ENCODE measurements at places on chromosomes 7 and 10. TPM values are rescaled to one million over a fixed set of nuclear protein-coding genes. Genes with fewer than 3 reads are reported as not detected.
A peak's percentile ranks its signal among the peaks of the same experiment; 100 is the strongest.

Gene TLX1
- total RNA-seq = 0.60 TPM

Gene HOXA10
- 33.0 TPM for total RNA-seq

Gene METTL27
- total RNA-seq = 29.5 TPM

- DNase-seq = no peak
- H3K27me3 ChIP-seq = peaks cover 6% of the 10 kb centered on the region
Measured at GRCh38 chr7:74029089-74029785, 1.3 kb downstream of the ELN start.

- H3K27me3 ChIP-seq = no peaks in the 10 kb centered on the region
- no peaks in the 10 kb centered on the region for H3K4me1 ChIP-seq
- no peak overlapping the region for H3K27ac ChIP-seq
- no peak overlapping the region for H3K4me3 ChIP-seq
- H3K36me3 ChIP-seq = peaks cover 5% of the 10 kb centered on the region
- no peak for DNase-seq
Measured at GRCh38 chr10:50375051-50375452, 123.7 kb upstream of the ASAH2 start.

Gene WDR86
- total RNA-seq = 7.3 TPM

DNA sequence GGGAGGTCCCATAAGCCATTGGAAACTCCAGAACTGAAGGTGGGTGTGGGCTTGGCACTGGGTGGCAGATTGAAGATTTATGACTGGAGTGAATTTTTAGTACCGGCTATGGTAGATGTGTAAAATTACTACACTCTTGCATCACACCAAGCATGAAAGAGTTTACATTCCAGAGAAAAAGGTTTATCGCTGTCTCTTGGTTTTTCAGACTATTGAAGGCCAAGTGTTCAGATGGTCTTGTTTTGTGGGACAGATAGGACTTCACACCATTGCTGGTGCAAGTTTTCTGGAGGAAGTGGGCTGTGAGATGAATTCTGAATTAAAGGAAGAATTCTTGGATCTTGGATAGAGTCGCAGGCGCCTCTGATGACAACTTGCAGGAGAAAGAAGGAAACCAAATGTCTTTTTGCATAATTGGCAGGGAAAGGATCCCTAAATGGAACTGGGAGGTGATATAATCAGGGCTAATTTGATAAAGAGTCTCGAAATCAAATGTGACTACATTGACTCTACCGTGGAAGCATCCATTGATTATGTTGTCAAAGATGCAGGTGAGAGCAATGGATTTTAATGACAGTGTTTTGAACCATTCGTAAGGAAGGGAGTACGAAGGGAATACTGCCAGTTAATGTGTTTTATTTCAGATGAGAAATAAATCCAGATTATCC is 14.2 kb upstream of the NMT2 start:
- no peaks in the 10 kb centered on the region for H3K36me3 ChIP-seq
- no peak overlapping the region for H3K4me3 ChIP-seq
- no peaks in the 10 kb centered on the region for H3K27me3 ChIP-seq
- no peaks in the 10 kb centered on the region for H3K4me1 ChIP-seq
- DNase-seq = no peak

DNA sequence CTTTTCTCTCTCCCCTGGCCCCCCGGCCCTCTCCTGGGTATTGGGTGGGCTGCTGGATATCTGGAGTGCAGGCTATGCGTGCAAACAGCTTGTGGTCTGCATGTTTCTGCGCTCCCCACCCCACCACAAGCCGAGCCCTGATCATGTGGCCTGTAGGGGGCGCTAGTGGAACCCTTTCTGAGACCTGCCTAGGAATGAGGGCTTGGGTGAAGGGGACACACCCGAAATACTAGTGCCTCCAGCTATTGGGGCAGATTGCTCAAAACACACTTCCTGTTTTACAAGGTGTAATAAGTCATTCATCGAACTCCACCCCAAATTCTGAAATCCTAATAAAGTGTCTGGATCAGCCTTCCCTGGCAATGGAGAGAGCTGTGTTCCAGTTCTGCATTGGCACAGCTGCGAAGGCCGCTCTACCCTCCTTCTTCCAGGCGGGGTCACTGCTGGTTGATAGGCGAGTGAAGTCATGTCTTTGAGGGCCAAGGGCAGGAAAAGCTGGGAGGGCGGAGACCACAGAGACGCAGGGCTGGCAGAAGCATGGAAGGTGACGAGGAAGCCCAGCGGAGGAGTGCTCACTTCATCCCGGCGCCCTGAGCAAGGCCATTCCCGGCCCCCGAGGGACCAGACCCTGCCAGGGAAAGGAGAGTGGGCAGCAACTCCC is 19.8 kb upstream of the PRRT4 start:
- no peaks in the 10 kb centered on the region for H3K27me3 ChIP-seq
- no peak overlapping the region for H3K27ac ChIP-seq
- H3K4me1 ChIP-seq = no peaks in the 10 kb centered on the region
- no peak overlapping the region for H3K4me3 ChIP-seq
- DNase-seq = no peak

DNA sequence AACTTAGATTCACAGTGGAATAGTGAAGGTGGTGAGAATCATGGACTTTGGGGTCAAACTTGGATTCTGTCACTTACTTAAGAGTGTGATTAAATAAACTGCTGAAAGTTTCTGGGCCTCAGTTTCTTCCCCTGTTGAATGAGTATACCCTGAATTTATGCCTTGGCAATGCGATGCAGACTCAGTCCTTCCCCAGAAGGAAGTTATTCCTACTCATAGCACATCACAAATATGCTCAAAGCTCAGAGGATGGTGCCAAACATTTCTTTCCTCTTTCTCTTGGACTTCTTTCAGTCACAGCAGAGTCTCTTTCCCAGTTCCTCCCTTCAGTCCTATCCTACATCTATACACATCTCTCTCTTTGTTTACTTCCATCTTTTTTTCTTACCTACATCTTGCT is 45.1 kb downstream of the ASB4 start:
- H3K36me3 ChIP-seq = no peaks in the 10 kb centered on the region
- H3K27ac ChIP-seq = no peak overlapping the region
- no peaks in the 10 kb centered on the region for H3K27me3 ChIP-seq
- H3K4me3 ChIP-seq = no peak overlapping the region

GRCh38 chr7:74478671-74479065 is 25.0 kb downstream of the GTF2IRD1 start:
- H3K4me1 ChIP-seq = peaks cover 67% of the 10 kb centered on the region
- H3K27ac ChIP-seq = peak overlapping the region; percentile 89
- DNase-seq = no peak
- no peak overlapping the region for H3K4me3 ChIP-seq

Gene MACC1
- total RNA-seq = 5.2 TPM

DNA sequence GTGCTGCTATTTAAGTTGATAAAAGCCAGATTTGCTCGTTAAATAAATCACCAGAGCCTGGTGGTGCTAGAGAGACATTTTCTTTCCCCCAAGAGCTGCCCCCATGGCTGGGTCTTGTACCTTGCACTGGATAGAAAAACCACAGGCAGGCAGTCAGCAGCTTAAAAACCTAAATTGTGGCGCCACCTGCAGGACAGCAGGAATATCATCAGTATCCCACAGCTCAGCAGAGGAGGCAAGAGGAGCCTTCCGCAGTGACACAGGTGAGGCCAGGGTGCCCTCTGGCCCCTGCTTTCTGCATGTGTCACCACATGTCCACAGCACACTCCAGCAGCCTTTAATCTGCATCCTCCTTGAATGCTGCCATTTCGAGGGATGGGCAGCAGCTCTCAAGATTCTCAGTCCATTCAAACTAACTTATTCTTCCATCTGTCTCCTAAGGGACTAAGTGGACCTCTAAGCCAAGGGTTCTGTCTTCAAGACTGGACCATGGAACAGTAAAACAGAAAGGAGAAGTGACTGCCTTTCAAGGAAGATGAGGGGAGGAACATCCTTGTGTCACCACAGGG is 4.5 kb upstream of the PLXNA4 start:
- peak; percentile 77 for DNase-seq
- peaks cover 31% of the 10 kb centered on the region for H3K27me3 ChIP-seq
- no peak overlapping the region for H3K27ac ChIP-seq
- H3K4me3 ChIP-seq = no peak overlapping the region

- H3K27me3 ChIP-seq = peaks cover 79% of the 10 kb centered on the region
- peaks cover 23% of the 10 kb centered on the region for H3K4me1 ChIP-seq
- no peak for DNase-seq
Measured at GRCh38 chr10:133328358-133329343, 8.0 kb downstream of the CALY start.

- H3K4me3 ChIP-seq = no peak overlapping the region
- H3K27me3 ChIP-seq = no peaks in the 10 kb centered on the region
- no peaks in the 10 kb centered on the region for H3K4me1 ChIP-seq
- no peak for DNase-seq
Measured at GRCh38 chr7:27398851-27399250, 156.2 kb downstream of the EVX1 start.

DNA sequence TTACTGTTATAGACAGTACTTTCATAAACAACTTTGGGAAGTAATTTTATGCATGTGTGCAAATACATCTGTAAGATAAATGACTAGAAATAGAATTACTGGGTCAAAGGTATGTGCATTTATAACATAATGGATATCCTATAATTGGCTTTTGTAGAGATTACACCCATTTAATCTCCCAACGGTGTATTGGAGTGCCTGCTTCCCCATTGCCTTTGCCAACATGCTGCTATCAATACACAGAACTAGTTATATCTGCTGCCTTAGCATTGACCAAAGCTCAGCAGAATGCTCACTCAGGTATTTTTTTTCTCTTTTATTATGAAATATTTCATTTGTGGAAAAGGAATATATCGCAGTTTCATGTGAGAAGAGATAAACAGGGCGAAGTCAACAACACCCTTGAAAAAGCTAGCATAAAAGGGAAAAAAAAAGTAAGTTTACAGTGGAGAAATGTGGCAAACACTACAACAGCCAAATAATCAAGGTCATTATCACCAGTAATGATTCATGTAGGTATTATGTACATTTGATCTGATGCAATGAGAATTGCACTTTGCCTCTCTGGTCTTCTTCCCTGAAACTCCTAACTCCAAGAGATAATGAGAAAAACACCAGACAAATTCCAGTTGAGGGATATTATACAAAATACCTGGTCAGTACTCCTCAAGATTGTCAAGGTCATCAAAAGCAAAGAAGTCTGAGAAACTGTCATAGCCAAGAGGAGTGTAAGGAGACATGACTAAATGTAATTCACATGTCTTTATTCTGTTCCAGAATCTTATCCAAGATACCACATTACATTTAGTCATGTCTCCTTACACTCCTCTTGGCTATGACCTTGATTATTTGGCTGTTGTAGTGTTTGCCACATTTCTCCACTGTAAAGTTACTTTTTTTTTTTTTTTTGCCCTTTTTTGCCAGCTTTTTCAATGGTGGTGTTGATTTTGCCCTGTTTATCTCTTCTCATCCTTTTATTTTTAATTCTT is 36.8 kb downstream of the MARCHF5 start:
- peak overlapping the region; percentile 44 for H3K27ac ChIP-seq
- H3K4me3 ChIP-seq = no peak overlapping the region
- no peaks in the 10 kb centered on the region for H3K36me3 ChIP-seq
- peak; percentile 35 for DNase-seq

DNA sequence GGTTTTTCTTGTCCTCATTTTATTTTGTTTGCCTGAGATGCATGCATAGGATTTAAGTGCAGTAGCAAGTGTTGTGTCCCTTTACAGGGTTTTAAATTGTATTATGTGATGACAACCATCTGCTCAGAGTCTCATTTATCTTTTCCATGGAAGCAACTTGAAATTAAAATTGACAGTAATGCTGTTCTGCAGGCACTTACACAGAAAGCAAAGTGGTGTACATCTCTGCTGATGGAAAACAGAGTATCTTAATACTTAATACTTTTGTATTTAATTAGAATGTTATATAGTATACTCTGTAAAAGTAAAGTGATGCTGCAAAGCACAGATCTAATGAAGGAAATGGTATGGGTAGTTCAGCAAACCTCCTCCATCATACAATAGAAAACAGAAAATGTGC is 482.9 kb downstream of the POM121L12 start:
- H3K36me3 ChIP-seq = no peaks in the 10 kb centered on the region
- no peak overlapping the region for H3K4me3 ChIP-seq
- no peak for DNase-seq
- no peak overlapping the region for H3K27ac ChIP-seq
- no peaks in the 10 kb centered on the region for H3K4me1 ChIP-seq

Gene VWA2
- not detected for total RNA-seq

DNA sequence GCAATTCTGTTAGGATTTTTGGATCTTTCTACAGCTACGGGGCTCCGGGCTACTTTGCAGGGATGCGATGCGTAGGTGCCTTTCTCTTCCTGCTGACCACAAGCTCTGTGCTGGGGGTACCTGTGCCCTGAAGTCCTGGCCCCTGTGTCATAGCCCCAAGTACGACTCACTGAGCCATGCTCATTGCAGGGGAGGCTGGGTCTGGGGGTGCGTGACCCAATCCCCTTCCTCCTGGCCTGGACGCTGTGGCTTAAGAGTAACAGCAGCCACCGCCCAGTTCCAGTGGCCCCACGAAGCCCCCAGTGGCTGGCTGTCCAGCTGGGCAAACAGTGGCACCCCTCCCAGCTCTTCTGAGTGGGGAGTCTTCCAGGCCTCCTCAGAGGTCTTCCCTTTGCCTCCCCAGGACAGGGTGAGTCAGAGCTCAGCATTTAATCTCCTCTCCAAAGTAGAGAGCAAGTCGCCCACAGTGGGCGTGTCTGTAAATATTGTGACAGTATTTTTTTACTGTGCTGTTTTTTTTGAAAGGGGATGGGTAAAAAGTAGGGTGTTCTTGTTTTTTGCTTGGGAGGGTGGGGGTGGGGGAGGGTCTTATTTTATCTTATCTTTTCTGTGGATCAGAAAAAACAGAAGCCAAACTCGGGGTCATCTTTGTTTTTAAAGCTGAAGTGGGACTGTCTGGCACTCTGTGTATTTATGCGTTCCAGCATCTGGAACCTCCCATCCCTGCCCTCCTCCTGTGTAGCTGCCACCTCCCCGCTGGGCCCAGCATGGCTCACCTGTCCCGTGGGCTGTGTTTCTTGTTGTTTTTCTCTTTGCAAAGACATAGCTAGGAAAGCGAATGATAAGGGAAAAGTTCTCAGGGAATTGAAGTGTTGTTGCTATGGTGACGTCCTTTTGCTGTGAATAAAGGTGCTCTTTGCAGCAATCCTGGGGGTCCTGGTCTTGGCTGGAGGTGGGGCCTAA is 8.2 kb downstream of the LFNG start:
- no peaks in the 10 kb centered on the region for H3K27me3 ChIP-seq
- peaks cover 97% of the 10 kb centered on the region for H3K4me1 ChIP-seq
- H3K4me3 ChIP-seq = no peak overlapping the region
- no peaks in the 10 kb centered on the region for H3K36me3 ChIP-seq

GRCh38 chr10:106513352-106513771 is 651.1 kb downstream of the SORCS1 start:
- no peak for DNase-seq
- no peak overlapping the region for H3K4me3 ChIP-seq
- H3K4me1 ChIP-seq = no peaks in the 10 kb centered on the region
- H3K27me3 ChIP-seq = no peaks in the 10 kb centered on the region
- no peak overlapping the region for H3K27ac ChIP-seq

Measured in transverse colon (tissue), 4 donors.